ENCODE measurements at places on chromosomes 5 and 9. TPM values are rescaled to one million over a fixed set of nuclear protein-coding genes. Genes with fewer than 3 reads are reported as not detected.

GRCh38 chr5:107437986-107438510, 232.7 kb downstream of the EFNA5 start:
- no peak for DNase-seq
- no peak overlapping the region for H3K4me3 ChIP-seq
- H3K27me3 ChIP-seq, result no peaks in the 10 kb centered on the region
- H3K4me1 ChIP-seq, result no peaks in the 10 kb centered on the region

Gene KCNIP1
- not detected for total RNA-seq

GRCh38 chr5:150298701-150299451, 3.8 kb downstream of the ARSI start:
- H3K36me3 ChIP-seq, result no peaks in the 10 kb centered on the region
- H3K27ac ChIP-seq, result no peak overlapping the region
- no peak overlapping the region for H3K4me3 ChIP-seq

- H3K4me3 ChIP-seq, result no peak overlapping the region
- no peak for DNase-seq
- H3K36me3 ChIP-seq, result no peaks in the 10 kb centered on the region
- H3K27me3 ChIP-seq, result no peaks in the 10 kb centered on the region
- no peak overlapping the region for H3K27ac ChIP-seq
Observed at GRCh38 chr5:52694648-52695047, 93.1 kb upstream of the ITGA1 start.

DNA sequence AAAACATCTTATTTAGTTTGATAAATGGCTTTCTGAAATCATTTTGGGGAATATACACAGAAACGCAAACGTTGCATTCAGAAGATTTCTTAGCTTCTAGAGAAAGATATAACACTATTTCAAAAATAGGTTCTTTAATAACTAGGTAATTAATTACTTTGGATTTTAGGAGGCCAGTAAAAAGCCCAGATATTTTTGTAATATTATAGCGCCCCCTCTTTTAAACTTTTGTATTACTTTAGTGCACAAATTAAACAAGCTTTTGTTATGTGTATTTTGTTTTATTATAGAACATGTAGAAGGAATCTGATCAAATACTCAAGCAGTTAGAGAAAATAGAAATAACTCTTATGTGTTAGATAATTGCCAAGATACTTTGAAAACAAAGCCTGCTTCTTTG, 57.7 kb downstream of the COMMD10 start:
- H3K4me3 ChIP-seq, result no peak overlapping the region
- H3K27ac ChIP-seq, result no peak overlapping the region
- H3K36me3 ChIP-seq, result peaks cover 16% of the 10 kb centered on the region

GRCh38 chr9:125845271-125845808, 98.2 kb downstream of the PBX3 start:
- DNase-seq, result no peak
- H3K4me1 ChIP-seq, result peaks cover 31% of the 10 kb centered on the region
- H3K27ac ChIP-seq, result no peak overlapping the region
- H3K36me3 ChIP-seq, result peaks cover 2% of the 10 kb centered on the region

GRCh38 chr9:37787059-37787458, 2.2 kb upstream of the EXOSC3 start:
- no peak for DNase-seq
- peaks cover 30% of the 10 kb centered on the region for H3K4me1 ChIP-seq
- peaks cover 7% of the 10 kb centered on the region for H3K36me3 ChIP-seq
- no peak overlapping the region for H3K4me3 ChIP-seq
- no peak overlapping the region for H3K27ac ChIP-seq

Gene IFNA16
- total RNA-seq, result not detected

DNA sequence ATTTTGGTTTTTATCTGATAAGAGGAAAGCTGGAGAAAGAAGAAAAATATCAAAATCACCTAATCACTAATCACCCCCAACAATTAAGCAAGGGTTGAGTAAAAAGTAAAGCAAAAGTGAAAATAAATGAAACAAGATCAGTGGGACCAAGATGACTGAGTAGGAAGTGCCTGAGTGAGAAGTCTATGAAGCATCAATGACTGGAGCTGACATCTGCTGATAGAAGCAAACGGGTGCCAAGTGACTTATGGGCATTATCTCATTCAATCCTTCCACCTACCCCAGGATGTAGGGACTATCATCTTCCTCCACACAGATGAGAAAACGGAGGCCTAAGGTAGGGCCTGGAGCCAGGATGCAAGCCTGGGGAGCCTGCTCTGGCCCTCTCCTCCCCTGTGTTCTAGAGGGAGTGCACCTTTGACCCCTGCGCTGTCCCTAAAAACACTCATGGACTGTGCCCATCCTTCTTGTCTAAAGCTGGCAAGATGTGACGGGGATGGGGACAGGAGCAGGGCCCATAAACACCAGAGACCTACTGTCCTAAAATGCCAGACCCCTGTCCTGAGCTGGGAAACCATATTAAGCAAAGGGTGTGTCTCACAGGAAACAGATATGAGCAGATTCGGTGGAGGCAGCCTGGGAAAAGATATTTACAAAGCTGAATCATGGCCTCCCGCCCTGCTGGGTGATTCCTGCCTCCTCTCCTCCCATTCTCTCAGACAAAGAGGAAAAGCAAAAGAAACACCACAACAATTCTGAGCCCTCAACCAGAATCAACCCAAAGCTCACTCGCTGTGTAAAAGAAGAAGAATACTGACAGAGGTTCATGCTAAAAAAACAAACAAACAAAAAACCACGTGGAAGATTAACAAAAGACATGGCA, 116.0 kb downstream of the AUH start:
- H3K4me3 ChIP-seq, result no peak overlapping the region
- no peak for DNase-seq
- no peak overlapping the region for H3K27ac ChIP-seq
- H3K36me3 ChIP-seq, result peaks cover 10% of the 10 kb centered on the region
- no peaks in the 10 kb centered on the region for H3K27me3 ChIP-seq
- peaks cover 28% of the 10 kb centered on the region for H3K4me1 ChIP-seq

- DNase-seq, result no peak
- H3K36me3 ChIP-seq, result peaks cover 16% of the 10 kb centered on the region
- no peak overlapping the region for H3K27ac ChIP-seq
- peaks cover 43% of the 10 kb centered on the region for H3K27me3 ChIP-seq
- no peak overlapping the region for H3K4me3 ChIP-seq
- H3K4me1 ChIP-seq, result no peaks in the 10 kb centered on the region
Observed at GRCh38 chr5:62814991-62815390, 236.4 kb downstream of the LRRC70 start.

DNA sequence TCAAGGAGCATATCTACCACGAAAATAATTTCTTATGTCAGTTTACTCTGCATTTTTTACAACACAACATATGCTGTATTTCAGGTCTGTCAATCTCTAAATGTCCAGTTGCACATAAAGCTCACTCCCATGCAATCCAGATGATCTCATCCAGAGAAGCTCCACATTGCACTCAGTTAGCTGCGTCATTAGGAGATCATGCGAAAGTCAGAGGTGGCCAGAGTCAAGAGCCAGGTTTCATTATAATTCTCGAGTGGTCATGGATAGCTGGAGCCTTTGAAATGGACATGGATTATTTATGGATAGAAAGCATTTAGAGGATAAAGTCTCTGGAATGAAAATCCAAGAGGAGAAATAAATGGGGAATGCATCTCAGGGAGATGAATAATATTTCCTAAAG, 232.3 kb downstream of the GAS1 start:
- H3K4me3 ChIP-seq, result no peak overlapping the region
- H3K4me1 ChIP-seq, result no peaks in the 10 kb centered on the region
- H3K36me3 ChIP-seq, result no peaks in the 10 kb centered on the region
- H3K27ac ChIP-seq, result no peak overlapping the region

DNA sequence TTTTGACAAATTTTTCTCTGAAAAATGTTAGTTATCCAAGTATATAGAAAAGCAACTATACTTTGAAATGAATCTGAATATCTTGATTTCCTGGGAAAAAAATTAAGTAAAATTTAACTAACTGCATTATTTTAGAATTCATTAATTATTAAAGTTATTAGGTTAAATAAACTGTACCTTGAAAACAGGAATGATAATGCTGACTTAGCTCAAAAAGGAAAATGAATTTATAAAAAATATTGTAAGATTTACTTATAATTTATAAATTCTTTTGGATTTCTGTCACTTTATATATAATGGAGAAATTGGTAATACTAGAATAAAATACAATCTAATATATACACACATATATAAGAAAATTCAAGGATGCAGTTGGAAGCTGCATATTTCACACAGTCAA, 36.1 kb upstream of the ACOT12 start:
- H3K27ac ChIP-seq, result no peak overlapping the region
- peaks cover 12% of the 10 kb centered on the region for H3K4me1 ChIP-seq
- DNase-seq, result no peak
- H3K36me3 ChIP-seq, result peaks cover 2% of the 10 kb centered on the region

DNA sequence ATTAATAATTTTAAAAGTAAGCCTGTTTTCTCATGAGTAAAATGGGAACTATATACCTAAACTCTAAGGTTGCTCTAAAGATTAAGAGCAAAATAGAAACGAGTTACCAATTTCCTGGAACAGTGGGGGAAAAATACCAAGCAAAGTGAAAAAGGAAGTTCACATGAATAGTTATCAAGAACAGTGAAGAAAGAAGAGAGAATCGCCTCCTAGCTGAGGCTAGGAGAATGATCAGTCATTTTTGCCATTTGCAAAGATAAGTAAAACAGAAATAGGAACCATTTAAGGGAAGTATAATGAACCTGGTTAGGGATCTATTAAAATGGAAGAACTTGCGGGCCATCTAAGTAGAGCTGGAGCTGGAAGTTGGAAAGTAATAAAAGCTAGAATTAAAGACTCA, 50.7 kb downstream of the P4HA2 start:
- no peak for DNase-seq
- no peak overlapping the region for H3K27ac ChIP-seq
- H3K4me3 ChIP-seq, result no peak overlapping the region
- peaks cover 15% of the 10 kb centered on the region for H3K4me1 ChIP-seq
- no peaks in the 10 kb centered on the region for H3K27me3 ChIP-seq
- peaks cover under 1% of the 10 kb centered on the region for H3K36me3 ChIP-seq

Gene PCDHAC2
- not detected for total RNA-seq

Gene AOPEP
- total RNA-seq, result 8.7 TPM

GRCh38 chr5:128083033-128083810, at the start of gene SLC12A2:
Gene SLC12A2 (plus strand): TSS chr5:128083766. CDS start chr5:128083955, 189 bp downstream.
- H3K4me3 ChIP-seq, result peak within 1 kb of the TSS; percentile 98
- no peaks in the 10 kb centered on the region for H3K27me3 ChIP-seq
- H3K4me1 ChIP-seq, result peaks cover 73% of the 10 kb centered on the region
- peak within 1 kb of the TSS; percentile 94 for H3K27ac ChIP-seq
- H3K36me3 ChIP-seq, result no peaks in the 10 kb centered on the region

DNA sequence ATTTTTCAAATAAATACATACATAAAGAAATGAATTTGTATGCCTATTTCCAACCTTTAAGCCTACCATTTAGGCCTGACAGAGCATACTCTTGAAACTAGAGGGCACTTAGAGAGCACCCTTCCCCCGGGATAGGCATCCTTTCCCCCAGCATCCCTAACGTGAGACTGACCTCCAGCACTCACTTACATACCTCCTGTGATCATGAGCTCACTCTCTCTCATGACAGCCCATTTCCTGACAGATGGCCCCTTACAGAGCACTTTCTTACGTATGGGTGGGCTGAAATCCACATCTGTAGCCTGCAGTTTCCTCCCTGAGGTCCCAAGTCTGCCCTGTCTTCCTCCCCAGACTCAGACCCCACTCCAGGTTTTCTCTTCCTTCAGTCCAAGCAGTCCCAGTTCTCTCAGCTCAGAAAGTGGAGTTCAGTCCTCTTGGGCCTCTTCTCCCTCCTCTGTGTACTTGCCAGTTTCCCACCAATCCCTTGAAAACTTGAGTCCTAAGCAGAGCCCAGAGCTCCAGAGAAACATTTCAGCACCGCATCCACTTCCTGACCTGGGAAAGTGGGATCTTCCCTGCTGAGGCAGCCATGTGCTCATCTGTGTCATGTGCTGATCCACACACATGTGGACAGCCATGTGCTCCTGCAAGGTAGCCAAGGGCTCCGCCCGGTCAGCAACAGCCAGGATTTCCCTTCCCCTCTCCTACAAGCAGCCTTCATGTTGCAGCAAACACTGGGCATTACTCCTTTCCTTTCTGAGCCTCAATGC, 2.2 kb upstream of the CDX1 start:
- peaks cover 2% of the 10 kb centered on the region for H3K36me3 ChIP-seq
- peaks cover 8% of the 10 kb centered on the region for H3K4me1 ChIP-seq
- H3K4me3 ChIP-seq, result no peak overlapping the region
- H3K27me3 ChIP-seq, result peaks cover 38% of the 10 kb centered on the region
